ENCODE measurements at places on chromosomes 2 and 18.

DNA sequence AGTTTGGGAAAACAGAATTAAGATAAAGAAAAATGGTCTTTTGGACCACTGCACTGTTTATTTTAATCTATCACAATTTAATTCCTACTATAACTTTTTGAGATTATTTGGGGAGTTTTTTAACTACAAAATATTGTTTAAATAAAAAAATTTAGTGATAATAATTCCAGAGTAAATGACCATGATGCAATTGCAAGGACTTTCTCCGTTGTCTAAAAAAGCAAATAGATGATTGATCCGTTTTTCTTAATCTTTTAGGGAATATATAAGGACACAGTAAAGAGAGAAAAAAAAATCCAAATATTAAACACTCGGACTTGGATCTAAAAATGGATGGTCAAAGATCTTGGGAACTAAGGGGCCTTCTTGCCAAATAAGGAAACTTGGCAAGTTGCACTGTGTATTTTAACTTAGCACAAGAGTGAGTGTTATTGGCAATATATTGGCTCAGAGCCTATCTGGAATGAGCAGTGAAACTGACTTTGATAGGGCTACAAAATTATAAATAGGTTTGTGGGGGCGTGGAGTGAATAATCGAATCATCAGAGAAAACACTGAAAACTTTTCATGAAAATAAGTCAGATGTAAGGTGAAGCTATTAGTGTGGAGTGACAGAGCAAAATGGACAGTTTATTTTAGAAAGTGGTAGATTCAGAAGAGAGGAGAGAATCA is 2.0 kb downstream of the MAP3K20 start:
- H3K4me3 ChIP-seq: peak overlapping the region; percentile 79
- no peaks in the 10 kb centered on the region for H3K27me3 ChIP-seq
- peaks cover 12% of the 10 kb centered on the region for H3K4me1 ChIP-seq
- H3K27ac ChIP-seq: no peak overlapping the region

- no peaks in the 10 kb centered on the region for H3K27me3 ChIP-seq
- no peaks in the 10 kb centered on the region for H3K4me1 ChIP-seq
- H3K4me3 ChIP-seq: no peak overlapping the region
- H3K27ac ChIP-seq: no peak overlapping the region
- DNase-seq: no peak
Measured at GRCh38 chr2:200300638-200301314, 5.7 kb upstream of the SPATS2L start.

GRCh38 chr2:178296394-178297090 is 102.2 kb downstream of the OSBPL6 start:
- DNase-seq: peak; percentile 19
- no peaks in the 10 kb centered on the region for H3K36me3 ChIP-seq
- no peaks in the 10 kb centered on the region for H3K27me3 ChIP-seq

- peak overlapping the region; percentile 6 for H3K27ac ChIP-seq
- H3K27me3 ChIP-seq: no peaks in the 10 kb centered on the region
- H3K4me3 ChIP-seq: peak overlapping the region; percentile 11
Measured at GRCh38 chr2:60311524-60311923, 241.9 kb downstream of the BCL11A start.

DNA sequence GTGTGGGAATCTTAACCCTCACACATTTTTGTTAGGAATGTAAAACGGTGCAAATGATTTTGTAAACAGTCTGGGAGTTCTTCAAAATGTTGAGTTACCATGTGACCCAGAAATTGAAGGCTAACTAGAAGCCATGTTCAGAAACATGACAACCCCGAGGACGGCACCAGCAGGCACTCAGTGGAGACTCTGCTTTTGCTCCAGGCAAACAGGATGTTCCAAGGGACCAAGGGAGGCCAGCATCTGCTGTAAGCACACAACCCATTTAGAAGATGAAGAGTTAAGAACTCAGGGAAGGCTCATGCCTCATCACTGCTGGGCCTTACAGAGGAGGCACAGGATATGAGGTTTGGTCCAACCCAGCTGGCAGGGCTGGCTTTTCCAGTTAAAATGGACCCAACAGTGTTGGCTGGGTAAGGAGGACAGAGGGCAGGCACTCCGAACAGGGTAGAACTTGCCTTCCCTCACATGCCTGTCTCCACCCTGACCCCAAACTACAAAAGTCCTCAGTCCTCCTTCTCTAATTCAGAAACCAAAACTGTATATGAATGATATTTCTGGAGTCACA is 23.6 kb downstream of the PARD6G start:
- no peak overlapping the region for H3K4me3 ChIP-seq
- H3K27ac ChIP-seq: no peak overlapping the region
- DNase-seq: no peak
- no peaks in the 10 kb centered on the region for H3K27me3 ChIP-seq
